Activated CD4-positive, alpha-beta T cell treated with anti-CD3 and anti-CD28 coated beads, Interleukin-2, amount 50 U/mL, for 48 hours (primary cell): ENCODE measurements at places on chromosomes 2 and 18.

DNA sequence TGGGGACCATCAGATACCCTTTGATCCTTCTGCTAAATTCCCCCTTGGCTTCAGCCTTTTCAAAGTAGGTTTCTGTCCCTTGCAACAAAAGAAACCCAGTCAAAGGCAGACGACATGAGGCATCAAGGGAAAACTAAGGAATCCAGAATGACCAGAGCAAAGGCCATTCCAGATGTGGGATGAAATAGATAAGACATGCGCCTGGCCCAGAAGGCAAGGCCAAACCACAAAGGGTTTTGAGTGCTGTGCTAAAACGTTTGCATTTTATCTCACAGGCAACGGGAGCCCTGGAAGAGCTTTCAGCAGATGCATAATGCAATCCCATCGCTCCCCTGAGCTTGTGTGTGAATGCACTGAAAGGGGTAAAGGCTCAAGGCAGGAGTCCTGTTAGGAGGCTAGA lies 17.7 kb downstream of the CXCR1 start:
- no peak for DNase-seq

DNA sequence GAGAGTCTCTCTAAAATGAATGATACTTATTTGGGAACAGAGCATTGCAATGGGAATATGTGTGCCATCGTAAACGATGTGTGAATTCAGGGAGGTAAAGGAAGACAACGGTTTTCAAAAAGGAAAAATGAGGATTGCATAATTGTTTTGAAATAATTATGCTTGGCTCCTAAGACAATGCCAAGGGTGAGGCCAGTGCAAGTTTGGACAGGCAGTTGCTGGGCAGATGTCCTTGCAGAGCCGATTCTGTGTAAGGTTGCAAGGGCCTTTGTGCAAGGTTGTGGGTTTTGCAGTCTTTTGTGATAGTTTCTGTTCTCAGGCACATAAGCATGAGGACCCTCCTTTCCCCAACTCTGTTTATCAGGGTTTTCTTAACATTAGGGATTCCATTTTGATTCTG lies 70.0 kb upstream of the ZNF236 start:
- DNase-seq = no peak

GRCh38 chr2:178829299-178829960 lies 22.2 kb upstream of the TTN start:
- no peak for DNase-seq

- no peak for DNase-seq
These were observed 150.6 kb upstream of the AGAP1 start for GRCh38 chr2:235343156-235343774.

- DNase-seq = no peak
These were observed 1315.9 kb downstream of the DSC3 start for GRCh38 chr18:29726646-29727045.

DNA sequence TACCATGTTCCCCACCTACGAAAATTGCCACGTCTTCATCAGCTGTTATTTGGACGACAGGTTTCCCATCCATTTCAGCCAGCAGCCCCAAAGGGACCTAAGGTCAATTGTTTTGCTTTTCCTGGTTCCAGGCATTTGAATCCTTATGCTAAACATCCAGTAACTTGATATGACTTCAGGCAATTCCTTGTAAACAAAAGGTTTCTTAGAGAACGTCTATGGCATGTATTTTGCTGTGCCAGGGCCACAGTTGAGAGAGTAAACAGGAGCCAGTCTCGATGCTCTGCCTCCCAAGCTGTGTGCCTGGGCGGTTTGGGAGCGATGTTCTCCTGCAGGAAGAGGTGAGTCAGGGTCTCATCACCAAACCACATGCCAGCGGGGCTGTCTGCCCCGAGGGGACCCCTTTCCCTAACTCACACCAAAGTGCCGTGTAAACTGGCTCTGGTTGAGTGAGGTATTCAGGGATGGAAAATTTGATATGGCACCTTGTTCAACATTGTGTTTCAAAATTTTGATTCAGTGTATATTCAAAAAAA lies 12.9 kb upstream of the MC5R start:
- no peak for DNase-seq

DNA sequence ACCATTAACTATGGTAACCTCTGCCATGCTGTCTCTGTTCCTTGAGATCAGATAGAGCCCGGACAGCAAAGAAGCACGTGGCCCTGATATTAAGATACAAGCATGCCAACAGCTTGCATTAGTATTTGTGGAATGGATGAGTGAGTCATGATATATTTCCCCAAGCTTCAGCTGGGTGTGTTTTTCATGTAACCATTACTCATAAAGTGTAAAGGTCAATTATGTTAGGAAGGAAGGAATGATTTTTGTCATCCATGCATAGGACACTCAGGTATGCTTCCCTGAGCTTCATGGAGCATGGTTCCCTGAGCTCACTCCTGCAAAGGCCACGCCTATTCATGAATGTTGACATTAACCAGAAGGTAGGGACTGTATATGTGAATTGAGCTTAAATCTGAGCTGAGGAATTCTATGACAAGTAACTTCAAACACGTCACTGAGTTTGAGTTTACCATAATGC lies 74.6 kb downstream of the ARL4C start:
- no peak for DNase-seq

DNA sequence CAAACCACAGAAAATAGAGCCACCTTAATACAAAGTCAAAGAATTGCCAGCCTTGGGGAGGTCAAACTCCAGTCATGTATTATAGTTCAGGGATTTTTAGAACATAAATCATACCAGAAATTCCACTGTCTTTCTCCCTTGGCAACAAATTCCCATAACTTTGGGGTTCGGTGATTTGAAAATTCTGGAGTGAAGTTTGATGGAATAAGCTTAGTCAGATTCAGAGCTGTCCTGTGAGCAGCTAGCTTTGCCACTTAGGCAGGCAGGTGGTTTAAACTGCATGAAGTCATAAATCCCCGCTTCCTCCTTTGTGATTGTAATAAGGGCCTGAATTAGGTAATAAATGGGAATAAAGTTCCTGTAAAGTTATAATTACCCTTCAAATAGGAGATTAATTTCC lies 457.0 kb upstream of the HNMT start:
- no peak for DNase-seq

- no peak for DNase-seq
These were observed 24.6 kb downstream of the GPR55 start for GRCh38 chr2:230900336-230900995.

DNA sequence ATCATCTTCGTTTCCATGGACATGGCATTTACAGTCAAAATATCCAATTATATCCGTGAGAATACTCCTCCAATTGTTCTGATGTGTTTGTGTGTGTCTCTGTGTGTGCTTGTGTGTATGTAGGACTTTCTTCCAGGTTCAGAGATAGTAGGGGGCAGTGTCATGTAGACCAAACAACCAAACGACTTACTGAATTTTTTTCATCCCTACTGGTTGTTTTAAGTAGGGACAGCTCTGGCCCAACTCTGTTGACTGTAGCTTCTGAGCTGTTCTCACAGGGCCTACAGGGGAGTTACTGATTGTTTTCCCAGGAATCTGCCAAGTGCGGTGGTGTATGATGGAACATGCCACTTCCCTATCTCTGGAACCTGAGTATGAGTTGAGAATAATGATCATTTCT lies 69.6 kb downstream of the ETAA1 start:
- no peak for DNase-seq

DNA sequence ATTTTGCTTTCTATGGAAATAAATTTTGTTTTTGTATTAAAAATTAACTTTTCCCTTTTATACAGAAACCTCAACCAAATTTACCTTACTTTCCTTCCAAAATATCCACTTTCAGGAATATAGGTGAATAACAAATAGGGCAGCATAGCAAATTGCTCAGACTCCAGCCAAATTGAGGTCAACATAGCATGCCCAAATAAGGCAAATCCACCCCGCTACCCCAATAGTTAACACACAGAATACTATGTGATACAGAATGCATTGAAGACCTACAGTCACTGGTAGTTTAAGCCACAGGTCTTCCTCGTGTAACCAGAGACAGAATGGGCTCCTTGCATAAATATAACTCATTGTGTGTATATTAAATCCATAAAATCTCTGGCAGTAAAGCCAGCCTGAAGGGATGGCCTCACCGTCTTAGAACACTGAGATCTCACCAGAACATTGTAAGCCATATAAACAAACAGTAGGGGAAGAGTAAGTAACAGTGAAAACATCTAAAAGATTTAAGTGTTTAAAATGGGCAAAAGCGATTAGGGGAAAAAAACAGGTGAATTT lies 72.2 kb downstream of the PMAIP1 start:
- no peak for DNase-seq

DNA sequence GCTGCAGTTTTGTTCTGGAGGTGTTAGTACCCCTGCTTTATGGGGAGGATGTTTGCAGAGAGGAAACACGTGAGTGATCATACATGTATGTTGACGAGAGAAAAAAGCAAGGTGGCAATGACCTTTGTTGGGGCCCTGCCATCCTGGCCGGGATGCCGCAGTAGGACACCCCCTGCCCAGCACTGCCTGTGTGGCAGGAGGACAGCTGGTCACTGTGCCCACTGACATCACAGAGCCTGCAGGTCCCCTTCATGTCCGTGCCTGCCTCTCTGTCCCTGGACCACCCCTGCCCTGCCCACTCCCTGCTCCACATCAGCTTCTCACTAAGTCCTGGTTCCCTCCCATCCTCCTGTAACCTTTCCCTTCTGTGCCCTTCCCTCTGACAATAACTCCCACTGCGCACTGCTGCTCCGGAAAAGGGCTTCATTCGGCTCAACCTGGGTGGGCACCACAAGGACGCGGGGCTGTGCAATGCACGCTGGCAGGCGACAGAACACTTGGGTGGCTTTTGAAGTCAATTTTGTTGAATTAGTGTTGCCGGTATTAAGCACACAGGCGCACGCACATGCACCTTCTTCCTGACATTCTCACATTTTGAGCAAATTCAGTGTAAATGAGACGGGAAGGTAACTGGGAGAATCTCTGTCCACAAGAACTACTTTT lies 51.5 kb upstream of the TWIST2 start:
- no peak for DNase-seq

DNA sequence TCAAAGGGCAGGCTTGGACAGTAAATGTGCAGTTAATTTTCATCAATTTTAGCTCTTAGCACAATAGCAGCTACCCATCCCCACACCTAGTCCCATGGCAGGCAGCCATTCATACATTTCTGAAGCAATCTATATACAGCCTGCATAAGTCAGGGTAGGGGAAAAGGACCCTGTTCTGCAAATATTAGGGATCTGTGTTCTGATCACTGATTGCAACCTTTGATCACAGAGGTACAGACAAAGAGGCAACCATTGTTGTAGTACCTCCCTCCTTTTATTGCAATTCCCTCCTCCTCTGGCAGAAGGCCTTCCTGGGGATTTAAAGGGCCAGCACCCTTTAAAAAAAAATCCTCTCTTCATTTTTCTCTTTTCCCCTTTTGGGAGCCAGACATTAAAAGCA lies 58.3 kb downstream of the KANSL1L start:
- no peak for DNase-seq

GRCh38 chr18:51522338-51522737 lies 324.9 kb upstream of the MEX3C start:
- no peak for DNase-seq

GRCh38 chr2:186460465-186460864 lies 25.6 kb upstream of the ZC3H15 start:
- DNase-seq = no peak

- DNase-seq = no peak
These were observed 1367.2 kb upstream of the CELF4 start for GRCh38 chr18:38932752-38933151.

DNA sequence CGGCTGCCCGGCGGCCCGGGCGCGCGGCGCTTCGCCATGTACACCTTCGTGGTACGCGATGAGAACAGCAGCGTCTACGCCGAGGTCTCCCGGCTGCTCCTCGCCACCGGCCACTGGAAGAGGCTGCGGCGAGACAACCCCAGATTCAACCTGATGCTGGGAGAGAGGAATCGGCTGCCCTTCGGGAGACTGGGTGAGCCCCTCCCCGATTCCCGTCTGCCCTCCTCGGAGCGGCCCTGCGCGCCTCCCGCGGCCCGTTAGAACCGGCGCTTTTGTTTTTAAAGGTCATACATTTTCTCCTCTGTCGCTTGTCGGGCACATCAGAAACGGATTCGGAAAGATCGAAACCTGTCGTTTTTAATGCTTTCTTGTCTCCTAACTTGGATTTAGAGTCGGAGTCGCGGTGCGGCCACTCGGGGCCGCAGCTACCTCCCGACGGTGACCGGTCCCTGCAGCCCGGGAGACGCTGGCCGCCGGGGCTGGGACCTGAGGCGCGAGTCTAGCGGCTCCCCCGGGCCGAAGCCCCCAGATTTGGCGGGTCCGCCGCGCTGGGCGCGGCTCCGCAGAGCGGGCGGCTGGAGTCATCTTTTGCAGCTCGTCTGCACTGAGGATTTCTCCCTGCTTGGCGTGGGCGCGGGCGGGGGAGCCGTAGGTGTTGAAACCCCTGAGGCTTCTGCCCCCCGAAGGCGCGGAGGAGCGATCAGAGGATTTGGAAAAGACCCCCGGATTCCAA lies 519 bp downstream of the TTL start:
- peak; percentile 46 for DNase-seq

GRCh38 chr2:1610096-1610485 lies 134.2 kb downstream of the PXDN start:
- DNase-seq = no peak

- DNase-seq = no peak
These were observed 19.8 kb downstream of the NEMP2 start for GRCh38 chr2:190514676-190515075.

- DNase-seq = no peak
These were observed 68.4 kb downstream of the BCL2L11 start for GRCh38 chr2:111189106-111189505.

DNA sequence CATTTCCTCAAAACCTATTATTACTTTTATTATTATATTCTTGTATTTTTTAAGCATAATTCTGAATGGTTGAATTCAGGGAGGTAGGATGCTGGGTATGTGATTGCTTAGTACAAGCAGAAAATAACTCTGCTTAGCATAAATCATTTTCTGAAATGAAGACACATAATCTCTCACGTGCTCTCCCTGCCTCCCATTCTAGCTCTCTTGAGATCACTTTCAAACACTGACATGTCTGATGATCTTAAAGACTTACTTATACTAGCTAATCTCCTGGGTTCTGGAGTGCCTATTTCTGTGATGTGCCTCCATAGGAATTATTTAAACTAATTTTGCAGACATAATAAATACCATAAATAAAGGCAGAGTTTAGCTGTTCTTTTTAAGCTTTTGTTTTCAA lies 1136.0 kb downstream of the SUCLG1 start:
- DNase-seq = no peak

DNA sequence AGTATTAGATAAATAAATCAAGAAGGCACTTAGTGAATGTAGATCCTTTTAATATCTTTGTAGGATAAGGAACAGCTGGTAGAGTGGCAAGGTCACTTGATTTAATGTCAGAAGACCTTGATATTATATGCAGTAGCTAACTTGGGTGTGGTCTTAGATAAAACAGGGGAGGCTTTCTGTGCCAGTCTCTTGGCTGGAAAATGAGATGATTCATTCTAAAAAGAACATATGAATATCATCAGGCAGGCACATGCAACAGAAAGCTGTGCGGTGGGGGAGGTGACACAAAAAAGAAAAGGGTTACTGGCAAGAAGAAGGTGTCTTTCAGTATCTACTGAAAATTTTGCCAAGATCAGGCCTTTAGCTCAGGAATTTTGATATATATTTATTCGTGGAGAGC lies 931.7 kb upstream of the CELF4 start:
- peak; percentile 4 for DNase-seq

- no peak for DNase-seq
These were observed 8.0 kb downstream of the ALPI start for GRCh38 chr2:232463701-232464543.
